ENCODE measurements at places on chromosomes 1 and 21.
A peak's percentile ranks its signal among the peaks of the same experiment; 100 is the strongest.

- no peak for DNase-seq
Observed at GRCh38 chr1:165034136-165034809, 322.2 kb downstream of the LMX1A start.

DNA sequence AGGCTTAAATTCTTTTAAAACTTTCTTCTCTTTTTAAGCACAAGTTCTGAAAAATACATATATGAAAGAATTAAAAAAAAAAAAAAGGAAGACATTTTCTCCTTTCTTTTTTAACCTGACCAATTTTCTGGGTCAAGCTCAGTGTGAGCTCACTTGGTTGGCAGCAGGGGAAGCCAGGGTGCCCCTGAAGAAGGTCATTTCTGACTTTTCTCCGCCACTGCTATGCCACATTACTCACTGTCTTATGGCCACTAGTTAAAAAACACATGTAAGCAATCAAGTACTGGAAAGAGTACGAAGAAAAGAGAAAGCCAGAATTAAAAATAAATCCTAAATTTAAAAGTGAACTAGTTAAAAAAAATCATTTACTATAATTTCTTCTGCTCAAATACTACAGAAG lies 275.0 kb downstream of the NEGR1 start:
- no peak for DNase-seq

DNA sequence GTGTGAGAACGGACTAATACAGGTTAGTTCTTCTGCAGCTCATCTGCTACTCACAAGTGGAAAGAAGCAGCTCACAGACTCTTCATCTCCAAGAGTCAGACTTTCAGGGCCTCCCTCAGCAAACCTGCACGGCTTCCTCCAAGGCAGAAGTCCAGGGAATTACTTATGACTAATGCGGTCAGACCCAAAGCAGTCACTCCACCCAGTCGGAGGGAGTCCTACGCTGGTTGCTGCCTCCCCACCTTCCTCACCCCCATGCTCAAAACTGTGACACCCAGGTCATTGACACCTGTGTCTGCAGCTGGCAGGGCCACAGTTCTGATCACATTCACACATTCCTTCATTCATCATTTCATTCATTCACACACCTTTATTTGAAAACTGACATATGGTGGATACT lies 38.4 kb upstream of the PRDM2 start:
- peak; percentile 12 for DNase-seq

- no peak for DNase-seq
Observed at GRCh38 chr1:36081926-36082485, 1.9 kb upstream of the TEKT2 start.

DNA sequence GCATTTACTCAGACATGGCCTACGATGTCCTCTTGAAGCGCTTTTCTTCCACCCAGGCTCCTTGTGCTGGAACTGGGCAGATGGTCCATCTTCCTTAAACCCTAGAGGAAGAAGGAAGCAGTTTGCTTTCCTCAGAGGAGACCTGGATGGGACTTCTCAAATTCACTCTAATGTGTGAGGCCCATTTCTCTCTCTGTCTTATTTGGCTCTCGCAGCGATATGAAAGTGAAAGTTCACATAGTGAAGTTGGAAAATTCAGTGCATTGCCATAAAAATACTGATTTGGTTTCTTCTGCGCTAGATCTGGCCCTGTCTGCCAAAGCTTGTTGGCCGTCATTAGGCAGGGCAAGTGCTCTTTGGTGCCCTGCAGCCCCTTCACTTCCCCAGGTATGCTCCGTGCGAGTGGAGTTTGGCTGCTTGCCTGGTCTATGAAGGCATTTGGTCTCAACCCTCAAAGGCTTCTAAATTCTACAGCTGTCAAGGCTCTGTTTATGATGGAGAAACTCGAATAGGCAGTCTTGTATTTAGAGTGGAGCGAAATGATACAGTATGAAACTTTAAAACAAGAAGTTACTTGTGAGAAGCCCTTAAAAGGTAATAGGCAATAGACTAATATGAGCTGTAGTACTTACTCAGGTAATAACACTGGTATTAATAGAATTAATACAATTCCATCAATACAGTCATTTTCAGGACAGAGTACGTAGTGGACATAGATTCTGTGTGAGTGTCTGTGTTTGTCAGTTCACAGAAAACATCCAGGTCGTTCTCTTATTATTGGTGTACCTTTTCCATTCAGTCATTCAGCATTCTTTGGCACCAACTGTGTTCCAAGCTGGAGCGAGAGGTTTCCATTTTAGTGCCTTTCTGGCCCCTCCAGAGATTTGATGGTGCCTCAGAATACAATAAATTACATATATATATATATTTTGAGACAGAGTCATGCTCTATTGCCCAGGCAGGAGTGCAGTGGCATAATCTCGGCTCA lies 20.5 kb downstream of the SZRD1 start:
- no peak for DNase-seq

- DNase-seq, result no peak
Observed at GRCh38 chr1:206579747-206580437, 32.4 kb downstream of the EIF2D start.

GRCh38 chr1:161121042-161121650 lies 3.2 kb downstream of the NIT1 start:
- no peak for DNase-seq

DNA sequence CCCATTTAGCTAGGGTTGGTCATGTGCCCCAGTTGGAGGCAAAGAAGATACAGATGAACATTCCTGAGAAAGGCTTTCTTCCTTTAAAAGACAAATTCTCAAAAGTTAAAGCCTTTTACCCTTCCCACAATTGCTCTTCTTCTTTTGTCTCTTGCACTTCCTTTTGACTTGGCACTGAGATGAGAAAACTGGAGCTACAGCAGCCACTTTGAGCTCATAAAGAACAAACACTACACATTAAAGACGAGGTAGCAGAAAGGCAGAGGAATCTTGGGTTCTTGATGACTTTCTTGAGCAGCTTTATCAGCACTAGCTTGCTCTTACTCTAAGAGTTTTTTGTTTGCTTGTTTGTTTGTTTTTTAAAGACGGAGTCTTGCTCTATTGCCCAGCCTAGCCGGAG lies 92.2 kb downstream of the DAB1 start:
- no peak for DNase-seq

GRCh38 chr1:153354515-153355193 lies 3.0 kb upstream of the S100A9 start:
- DNase-seq, result no peak

DNA sequence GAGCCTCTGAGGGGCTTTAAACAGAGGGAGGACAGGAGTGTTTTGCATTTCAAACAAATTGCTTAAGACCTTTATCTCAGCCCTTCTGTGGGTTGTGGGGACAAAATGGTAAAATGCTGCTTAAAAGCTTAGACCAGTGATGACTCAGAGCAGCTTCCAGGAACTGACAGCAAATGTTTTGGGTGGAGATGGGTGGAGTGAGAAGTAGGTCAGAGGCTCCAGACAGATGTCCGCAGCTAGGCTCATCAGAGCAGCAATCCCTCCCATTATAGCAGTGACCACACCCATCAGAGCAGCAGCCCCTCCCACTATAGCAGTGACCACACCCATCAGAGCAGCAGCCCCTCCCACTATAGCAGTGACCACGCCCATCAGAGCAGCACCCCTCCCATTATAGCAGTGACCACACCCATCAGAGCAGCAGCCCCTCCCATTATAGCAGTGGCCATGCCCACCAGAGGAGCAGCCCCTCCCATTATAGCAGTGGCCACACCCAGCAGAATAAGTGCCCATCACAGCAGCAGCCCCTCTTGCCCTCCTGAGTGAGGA lies 532.2 kb downstream of the MATN1 start:
- peak; percentile 87 for DNase-seq
